NCI-H345 (cell line): ENCODE measurements at places on chromosomes 12 and 14.

DNA sequence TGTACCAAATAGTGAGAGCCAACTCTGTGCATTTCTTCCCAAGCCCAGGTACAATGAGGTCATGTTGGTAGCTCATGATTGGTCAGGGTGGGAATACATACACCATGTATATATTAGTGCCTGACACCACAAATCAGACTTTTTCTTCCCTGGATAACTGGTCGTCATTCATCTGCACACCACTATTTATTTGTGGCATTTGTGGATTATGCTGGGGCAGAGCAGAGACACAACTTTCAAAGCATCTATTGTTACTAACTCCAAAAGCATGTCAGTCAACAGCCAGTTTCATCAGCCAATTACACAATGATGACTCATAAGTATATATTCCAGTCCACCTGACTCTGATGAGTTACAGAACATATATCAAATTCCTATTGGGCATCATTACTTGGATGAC is 181.7 kb downstream of the ADAMTS20 start:
- no peak for DNase-seq

GRCh38 chr12:107948391-107948945 is 174.0 kb downstream of the ASCL4 start:
- no peak for DNase-seq

DNA sequence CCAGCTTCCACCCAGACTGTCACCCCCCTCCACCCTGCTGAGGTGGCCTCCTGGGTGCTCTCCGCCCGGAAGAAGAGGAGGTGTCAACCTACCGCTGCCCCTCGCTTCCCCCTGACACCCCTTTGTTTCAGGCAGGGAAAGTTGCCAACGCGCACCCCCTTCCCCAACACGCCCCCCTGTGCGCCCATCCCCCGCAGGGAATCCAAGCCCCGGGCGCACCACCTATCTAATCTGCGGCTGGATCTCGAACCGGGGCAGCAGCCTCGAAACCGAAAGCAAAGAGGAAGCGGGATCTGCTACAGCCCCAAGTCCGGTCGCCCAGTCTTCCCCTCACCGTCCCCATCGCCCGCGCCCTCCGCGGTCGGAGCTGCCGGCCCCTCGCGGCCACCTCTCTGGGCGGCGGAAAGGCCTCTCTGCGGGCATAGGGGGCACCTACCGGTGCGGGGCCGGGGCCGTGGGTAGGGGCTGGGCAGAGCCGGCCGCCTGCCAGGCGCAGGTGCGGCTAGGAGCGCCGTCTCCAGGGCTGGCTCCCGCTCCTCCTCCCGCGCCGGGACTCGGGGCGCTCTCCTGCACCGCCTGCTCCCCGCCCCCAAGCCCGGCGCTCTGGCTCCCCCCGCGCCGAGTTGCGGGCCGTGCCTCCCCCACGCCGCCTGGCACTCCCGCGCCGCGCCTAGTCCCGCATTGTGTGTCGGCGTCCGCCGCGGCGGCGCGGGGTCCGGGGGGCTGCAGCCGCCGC is 18.3 kb upstream of the PLEKHH1 start:
- peak; percentile 45 for DNase-seq

- DNase-seq: no peak
These were observed 71.1 kb downstream of the ZNF641 start for GRCh38 chr12:48279601-48280000.

GRCh38 chr14:56098021-56098420 is 20.2 kb upstream of the PELI2 start:
- DNase-seq: no peak

DNA sequence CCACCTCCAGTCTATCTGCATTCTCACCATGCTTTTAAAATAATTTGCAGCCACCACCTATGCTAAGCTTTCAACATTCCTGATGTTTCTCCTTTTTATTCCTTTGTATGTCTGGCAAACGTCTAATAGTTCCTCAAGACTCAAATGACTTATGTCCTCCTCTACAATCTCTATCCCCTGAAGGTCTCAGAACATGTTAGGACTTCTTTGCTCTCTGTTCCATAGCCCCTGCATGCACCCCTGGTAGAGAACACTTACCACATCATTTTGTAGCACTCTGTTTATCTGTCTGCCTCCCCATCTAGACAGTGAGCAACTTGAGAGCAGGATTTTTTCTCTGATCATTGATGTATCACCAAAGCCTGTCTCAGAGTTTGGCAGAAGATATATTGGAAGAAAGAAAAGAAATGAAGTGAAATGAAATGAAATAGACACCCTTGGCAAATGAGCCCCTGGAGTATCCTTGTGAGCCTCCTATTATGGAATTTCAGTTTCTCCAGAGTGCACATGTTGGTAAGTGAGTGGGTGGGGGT is 1231.2 kb upstream of the FLRT2 start:
- DNase-seq: no peak

DNA sequence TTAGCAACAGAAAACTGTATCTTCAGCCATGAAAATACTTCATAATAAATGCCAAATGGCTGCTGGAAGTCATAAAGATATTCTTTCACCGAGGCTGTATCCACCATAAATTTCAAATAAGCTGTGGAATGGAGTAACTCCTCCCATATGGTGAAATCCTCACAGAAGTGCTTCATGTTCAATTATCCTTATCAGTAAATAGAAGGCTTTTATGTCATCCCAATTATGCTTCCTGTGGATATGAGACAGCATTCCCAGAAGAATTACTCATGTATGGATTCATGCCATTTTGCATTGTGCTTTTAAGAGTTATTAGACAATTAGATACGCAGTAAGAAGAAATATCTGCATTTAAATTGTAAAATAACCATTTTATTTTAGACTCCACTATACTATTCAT is 99.0 kb downstream of the RTN1 start:
- peak; percentile 79 for DNase-seq

DNA sequence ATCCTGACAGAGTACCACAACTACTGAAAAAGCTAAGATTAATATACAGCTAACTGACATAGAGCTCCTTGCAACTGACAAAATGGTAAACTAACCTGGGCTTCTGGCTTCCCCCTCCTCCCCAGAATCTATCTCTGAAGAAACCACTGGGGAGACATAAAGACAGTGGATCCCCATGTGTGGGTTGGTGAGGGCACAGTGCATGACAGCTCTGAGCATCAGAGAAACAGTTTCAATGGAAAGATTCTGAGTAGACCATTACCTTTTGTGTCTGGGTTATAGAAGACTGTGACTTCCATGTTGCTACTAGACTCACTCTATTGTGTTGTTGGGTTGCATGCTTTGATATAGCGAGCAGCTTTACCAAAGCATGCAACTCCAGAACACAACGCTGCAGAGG is 247.4 kb downstream of the EFCAB11 start:
- DNase-seq: no peak

- DNase-seq: no peak
These were observed 91.6 kb downstream of the KTN1 start for GRCh38 chr14:55671641-55672040.

DNA sequence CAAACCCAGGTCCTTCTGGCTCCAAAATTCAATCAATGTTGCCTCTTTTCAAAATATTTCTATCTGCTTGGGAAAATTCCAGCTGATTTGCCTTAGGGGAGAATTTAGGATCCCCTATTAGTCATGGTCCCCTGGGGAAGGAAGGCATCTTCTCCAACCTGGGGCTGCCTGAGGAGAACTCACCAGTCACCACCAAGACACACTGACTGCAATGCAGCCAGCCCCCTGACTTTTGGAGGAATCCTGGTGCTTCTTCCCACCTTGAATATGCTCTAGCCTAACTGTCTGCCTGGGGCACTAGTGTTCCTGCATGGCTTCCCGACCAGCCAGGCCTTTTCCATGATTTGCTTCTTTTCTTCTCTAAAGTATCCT is 71.8 kb upstream of the BCL2L14 start:
- DNase-seq: no peak

DNA sequence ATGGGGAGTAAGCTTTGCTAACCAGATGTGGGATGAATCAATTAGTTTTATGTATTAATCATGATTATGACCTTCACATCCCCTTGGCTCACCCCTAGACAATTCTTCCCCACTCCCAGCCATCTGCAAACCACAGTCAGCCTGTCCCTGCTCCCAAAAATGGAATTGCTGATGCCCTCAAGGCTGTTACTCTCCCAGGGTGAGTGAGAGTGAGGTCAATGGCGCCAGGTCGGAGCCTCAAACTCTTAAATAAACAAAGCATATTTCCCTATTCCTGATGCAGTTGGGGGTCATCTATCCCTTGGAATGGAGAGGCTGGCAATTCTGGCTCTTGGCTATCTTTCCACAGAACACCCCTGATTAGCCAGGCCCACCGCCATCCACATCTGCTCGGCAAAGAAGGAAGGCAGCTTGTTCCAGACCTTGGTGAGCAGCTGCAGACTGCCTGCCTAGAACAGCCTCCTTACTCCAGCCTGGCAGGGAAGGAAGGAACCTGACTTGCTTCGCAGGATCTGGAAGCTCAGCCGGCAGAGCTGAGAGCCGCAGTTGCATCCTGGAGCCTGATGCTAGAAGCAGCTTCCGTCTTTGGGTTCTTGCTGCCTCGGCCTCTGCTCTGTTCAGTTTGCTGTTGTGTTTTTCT is 57.0 kb downstream of the SMUG1 start:
- DNase-seq: no peak

DNA sequence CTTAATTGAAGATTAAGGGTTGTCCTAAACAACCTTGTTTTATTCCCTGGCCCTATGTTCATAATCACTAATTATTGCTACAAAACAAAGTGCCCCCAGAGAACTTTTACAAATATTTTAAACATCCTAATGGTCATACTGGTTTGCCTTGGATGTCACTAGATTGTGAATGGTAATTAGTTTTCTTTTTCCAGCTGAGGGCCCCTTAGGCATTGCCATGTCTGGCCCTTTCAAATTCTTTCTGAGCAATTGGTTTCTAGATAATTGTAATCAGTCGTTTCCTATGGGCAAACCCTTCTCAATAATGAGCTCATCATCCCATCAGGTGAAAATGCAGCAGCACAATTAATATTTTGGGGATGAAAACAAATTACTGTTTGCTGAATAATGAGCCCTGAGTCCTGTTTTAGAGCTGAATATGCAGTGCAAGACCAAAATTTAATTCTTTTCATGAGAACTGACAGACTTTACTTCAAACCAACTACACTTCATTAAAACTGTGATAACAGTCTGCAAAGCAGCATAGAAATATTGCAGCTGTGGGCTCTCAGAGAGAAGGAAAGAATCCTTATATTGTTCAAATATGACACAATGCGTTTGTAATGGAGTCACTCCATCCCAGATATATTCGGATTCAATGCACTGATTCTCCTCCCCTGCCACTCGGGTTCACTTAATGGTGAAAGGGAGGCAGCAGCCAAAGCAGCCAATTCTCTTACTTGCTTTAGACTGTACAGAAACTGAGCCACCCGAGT is 67.7 kb upstream of the ARHGAP5 start:
- DNase-seq: no peak

DNA sequence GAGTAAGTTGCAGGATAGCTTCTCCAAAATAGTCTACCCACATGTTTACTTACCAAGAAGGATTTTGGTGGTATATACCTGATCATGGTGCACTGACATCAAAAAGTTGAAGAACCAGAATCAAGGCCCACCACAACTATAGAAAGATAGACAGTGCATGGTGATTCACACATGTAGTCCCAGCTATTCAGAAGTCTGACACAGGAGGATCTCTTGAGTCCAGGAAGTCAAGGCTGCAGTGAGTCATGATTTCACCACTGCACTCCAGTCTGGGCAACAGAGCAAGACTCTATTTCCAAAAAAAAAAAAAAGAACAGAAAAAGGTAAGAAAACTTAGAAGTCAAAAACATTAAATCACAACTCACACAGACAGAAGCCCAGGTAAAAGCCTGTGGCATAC is 422.2 kb upstream of the FOXG1 start:
- DNase-seq: no peak
